DMS 273 treated with DMSO at 0.1 percent for 48 hours (cell line): ENCODE measurements at places on chromosomes 6 and 20.

DNA sequence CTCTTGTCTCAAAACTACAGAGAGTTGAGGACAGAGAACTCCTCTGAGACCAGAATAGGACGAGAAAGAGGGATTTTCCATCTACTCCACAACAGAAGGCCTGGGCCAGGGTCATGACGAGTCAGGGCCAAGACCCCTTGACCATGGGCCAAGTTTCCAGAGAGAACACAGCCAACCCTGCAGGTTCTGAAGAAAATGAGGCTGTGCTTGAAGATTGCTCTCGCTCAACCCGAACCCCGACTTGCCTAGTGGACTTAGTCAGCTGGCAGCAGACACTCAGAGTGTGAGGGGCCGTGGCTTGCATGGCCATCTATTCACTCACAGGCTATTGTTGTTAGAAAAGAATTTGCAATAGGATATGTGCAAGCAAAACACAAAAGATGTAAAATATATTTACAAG is 54.5 kb downstream of the TMEM242 start:
- DNase-seq: no peak

GRCh38 chr6:167044696-167045095 is 45.5 kb downstream of the CEP43 start:
- DNase-seq: no peak

- DNase-seq: no peak
Measured at GRCh38 chr20:37407573-37408002, 61.6 kb downstream of the SRC start.

GRCh38 chr6:36593569-36594028 is 563 bp upstream of the SRSF3 start:
- peak; percentile 84 for DNase-seq

- DNase-seq: no peak
Measured at GRCh38 chr20:47887477-47888080, 102.3 kb upstream of the SULF2 start.

DNA sequence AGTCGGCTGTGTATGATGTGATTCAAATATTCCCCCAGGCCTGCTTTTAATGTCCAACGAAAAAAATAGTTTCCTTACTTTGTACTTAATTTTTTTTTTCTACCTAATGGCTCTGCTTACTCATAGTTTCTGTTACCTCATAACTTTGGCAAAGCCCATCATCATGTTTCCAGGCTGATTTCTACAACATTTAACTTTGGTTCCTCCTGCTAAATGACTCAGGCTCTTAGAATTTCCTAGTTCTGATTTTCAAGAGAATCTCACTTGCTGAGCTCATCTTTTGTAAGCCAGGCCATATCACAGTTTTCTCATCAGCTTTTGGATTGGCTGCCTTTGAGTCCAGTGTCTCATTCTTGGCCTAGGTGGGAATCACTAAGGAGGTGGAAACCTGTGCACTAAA is 323.1 kb downstream of the HDGFL1 start:
- DNase-seq: no peak

- no peak for DNase-seq
Measured at GRCh38 chr20:62352402-62353288, 14.5 kb downstream of the LAMA5 start.

DNA sequence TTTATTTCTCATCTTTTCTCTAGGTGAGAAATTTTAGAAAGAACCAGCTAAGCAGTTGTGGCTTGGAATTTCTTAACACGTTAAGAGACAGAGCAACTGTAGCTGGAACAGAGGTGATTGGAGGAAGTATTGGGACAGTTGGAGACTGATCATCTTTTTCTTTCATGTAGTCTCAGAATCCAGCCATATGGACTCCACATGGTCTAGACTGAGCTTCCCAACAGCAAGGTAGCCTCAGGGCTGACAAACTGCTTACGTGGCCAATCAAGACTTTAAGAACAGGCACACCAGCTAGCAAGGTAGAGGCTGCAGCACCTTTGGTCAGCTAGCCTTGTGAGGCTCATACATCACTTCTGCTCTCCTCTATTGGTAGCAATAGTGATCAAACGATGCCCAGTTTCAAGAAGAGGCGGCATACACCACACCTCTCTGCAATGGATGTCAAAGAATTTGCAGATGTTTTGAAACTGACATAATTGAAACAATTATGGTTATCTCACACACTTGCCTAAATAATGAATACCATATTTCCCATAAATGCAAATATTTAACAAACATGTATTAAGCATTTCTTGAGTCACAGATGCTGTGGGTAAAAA is 590.5 kb upstream of the SLC35B3 start:
- no peak for DNase-seq

- DNase-seq: no peak
Measured at GRCh38 chr6:402901-403658, 11.5 kb downstream of the IRF4 start.
